Motor neuron (in vitro differentiated cells): ENCODE measurements at places on chromosomes 3 and 15.

- ATAC-seq, result peak; percentile 69
Measured at GRCh38 chr15:96359616-96360521, 29.4 kb downstream of the NR2F2 start.

GRCh38 chr3:169082076-169082475, 581.4 kb downstream of the MECOM start:
- ATAC-seq, result peak; percentile 85

GRCh38 chr3:196546537-196546936, 21.8 kb downstream of the WDR53 start:
- no peak for ATAC-seq

DNA sequence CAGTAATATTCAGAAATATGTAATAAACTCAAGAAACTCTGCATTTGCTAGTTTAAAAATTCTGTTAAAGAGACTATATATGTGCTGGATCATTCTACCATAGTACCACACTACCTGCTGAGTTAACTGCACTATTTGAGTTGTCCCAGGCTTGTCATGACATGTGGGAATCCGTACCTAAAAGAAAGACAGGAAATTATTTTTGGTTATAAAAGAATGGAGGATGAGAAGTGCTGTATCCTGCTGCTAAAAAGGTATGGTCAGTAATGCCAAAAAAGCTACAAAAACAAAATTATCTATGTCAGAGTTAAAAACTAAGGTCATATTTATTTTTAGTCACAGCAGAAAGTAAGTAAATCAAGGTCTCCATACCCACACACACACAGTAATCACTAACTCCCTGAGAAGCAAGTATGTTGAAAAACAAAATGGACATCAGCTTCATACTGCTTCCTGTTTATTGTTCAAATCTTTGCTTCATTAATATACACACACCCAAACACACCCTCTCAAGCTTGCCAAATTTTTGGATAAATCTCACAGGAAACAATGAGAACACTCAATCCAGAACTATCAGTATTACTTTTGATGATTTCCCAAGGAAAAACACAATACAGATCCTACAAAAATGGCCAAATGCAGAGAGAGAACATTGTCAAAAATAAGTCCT, 33.7 kb downstream of the DENND6A start:
- ATAC-seq, result peak; percentile 68

- ATAC-seq, result no peak
Measured at GRCh38 chr3:17945018-17945798, 202.8 kb upstream of the TBC1D5 start.

GRCh38 chr15:49045751-49046219, 461 bp downstream of the SECISBP2L start:
- ATAC-seq, result peak; percentile 33
